ENCODE measurements at places on chromosomes 5 and 9.

- no peak for DNase-seq
These were observed 38.3 kb upstream of the TIFAB start for GRCh38 chr5:135490245-135491037.

DNA sequence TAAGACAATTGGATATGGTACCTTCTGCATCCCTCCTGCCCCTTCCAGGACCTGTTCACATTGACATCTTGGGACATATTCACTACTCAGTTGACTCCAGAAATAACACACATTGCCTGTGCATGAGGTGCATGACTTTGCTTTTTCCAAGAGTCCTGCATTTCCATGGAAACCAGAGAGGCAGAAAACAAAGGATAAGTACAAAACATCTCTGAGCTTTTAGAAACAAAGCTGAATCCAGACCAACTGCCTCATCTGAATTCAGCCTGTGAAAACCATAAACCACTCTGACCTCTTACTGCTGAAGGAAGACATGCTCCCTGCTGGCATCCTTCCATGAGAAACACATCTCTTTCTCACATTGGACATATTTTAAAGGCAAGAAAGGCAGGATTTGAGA lies 695.1 kb downstream of the TAF11L14 start:
- no peak for DNase-seq

DNA sequence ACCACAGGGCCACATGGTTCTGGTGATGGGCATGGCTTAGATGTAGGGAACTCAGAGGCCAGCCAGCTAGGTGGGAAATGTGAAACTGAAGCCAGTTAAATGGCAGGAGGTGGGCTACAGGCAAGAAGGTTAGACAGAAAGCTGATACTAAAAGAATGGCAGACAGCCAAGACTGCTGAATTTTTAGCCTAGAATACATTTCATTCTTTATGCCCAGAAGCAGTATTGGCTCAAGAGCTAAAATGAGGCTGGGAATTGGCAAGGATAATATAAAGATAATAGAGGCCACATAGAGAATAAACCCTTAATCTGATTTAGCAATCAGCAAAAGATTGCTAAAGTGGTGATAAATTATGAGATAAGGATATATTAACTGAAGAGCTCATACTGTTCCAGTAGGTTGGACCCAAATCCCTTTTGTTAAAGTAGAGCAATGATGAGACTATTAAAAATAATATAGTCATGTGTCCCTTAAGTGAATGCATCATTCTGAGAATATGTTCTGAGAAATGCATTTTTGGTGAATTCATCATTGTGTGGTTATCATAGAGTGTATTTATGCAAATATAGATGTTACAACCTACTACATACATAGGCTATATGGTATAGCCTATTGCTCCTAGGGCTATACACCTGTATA lies 234.3 kb downstream of the CHSY3 start:
- no peak for DNase-seq

GRCh38 chr5:177111720-177112394 lies 21.7 kb upstream of the NSD1 start:
- peak; percentile 61 for DNase-seq

DNA sequence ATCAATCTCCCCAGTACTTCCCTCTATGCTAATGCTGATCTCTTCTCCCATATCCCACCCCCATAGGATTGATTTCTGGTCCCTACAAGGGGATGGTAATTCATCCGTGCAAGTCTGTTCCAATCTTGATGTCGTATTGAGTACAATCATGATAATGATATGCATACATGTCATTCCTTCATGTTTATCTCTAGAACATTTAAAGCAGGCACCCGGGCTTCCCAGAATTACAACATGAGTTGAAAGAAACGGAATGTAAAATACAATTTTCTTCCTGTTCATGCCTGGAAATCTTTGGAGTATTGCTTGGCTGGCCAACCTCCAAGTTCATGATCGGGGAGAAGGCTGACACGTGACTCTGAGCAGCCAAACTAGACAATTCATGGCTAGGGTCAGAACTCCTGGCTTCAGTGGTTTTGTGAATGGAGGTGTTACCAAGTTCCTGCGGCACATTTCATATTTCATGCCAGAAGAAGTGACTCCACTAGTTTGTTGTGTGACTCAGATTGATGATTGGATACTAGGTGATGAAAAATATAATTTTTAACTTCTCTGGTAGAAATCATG lies 66.6 kb downstream of the C9orf152 start:
- no peak for DNase-seq

DNA sequence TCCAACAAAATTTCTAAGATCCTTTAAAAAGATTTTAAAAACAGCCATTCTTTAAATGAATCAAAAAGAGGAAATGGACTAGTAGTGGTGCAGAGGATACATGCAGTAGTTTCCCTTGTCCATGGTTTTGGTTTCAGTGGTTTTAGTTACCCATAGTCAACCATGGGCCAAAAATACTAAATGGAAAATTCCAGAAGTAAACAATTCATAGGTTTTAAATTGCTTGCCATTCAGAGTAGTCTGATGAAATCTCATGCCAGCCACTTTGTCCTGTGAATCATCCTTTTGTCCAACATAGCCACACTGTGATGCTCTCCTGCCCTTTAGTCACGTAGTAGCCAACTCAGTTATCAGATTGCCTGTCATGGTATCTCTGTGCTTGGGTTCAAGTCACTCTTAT lies 286.1 kb downstream of the ANXA1 start:
- no peak for DNase-seq

- DNase-seq = no peak
These were observed 38.7 kb upstream of the ANGPTL2 start for GRCh38 chr9:127161081-127161624.

DNA sequence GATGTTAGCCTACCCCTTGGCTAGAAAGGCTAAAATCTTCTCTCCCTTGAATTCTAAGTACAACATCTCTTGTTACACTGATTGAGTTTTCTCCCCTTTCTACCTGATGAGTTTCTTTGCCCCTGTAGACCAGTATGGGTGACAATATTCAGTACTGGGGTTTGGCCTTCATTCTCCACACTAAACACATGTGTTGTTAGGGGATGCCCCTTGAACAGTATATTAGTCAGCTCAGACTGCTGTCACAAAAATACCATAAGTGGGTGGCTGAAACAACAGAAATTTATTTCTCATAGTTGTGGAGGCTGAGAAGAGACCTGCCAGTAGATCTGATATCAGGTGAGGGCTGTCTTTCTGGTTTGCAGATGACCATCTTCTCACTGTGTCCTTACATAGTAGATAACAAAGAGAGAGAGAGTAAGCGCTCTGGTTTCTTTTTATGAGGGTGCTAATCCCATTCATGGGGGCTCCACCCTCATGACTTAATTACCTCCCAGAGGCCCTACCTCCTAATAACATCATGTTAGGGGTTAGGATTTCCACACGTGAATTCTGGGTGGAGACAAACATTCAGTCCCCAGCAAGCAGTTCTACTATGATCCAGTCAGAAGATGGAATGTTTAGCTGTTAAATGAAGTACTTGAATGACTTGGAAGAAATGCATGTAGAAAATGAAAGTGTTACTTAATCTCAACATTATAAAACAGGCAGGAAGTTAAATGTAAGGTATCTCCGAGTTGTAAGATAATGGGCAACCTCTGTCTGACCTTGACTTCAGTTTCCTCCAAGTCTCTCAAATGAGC lies 17.5 kb downstream of the VLDLR start:
- no peak for DNase-seq

- DNase-seq = no peak
These were observed 33.5 kb downstream of the HAPLN1 start for GRCh38 chr5:83687124-83687619.

GRCh38 chr9:124747065-124747464 lies 24.0 kb downstream of the NR6A1 start:
- no peak for DNase-seq

- DNase-seq = no peak
These were observed 536 bp downstream of the FEM1C start for GRCh38 chr5:115544043-115544435.

- DNase-seq = peak; percentile 62
These were observed 8.7 kb downstream of the ASS1 start for GRCh38 chr9:130453487-130453886.

DNA sequence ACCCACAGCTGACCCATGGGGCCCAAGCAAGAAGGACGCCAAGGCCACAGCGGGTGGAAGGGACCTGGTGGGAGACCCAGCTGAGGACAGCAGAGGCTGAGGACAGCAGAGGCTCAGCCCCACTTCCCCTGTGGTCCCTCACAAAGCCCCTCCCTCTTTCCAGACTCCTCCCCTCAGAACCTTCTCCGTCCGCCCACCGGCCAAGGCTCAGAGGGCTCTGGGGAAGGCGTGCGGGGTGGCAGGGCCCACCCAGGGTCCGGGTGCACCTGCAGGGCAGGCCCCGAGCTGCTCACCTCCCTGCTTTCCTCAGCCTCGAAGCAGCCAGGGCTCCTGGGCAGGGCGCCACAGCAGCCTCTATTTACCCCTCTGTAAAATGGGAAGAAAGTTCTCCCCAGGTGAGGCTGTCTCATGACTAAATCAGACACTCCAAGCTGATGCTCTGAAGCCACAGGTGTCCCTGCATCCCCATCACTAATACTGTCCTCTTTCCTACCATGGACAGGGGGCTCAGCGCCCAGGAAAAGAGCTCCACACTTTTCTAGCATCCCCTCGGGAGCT lies 137.9 kb upstream of the PPP1R26 start:
- no peak for DNase-seq

- no peak for DNase-seq
These were observed 45.9 kb downstream of the TEK start for GRCh38 chr9:27154908-27155307.

GRCh38 chr5:9851458-9851857 lies 221.3 kb upstream of the TAS2R1 start:
- no peak for DNase-seq

DNA sequence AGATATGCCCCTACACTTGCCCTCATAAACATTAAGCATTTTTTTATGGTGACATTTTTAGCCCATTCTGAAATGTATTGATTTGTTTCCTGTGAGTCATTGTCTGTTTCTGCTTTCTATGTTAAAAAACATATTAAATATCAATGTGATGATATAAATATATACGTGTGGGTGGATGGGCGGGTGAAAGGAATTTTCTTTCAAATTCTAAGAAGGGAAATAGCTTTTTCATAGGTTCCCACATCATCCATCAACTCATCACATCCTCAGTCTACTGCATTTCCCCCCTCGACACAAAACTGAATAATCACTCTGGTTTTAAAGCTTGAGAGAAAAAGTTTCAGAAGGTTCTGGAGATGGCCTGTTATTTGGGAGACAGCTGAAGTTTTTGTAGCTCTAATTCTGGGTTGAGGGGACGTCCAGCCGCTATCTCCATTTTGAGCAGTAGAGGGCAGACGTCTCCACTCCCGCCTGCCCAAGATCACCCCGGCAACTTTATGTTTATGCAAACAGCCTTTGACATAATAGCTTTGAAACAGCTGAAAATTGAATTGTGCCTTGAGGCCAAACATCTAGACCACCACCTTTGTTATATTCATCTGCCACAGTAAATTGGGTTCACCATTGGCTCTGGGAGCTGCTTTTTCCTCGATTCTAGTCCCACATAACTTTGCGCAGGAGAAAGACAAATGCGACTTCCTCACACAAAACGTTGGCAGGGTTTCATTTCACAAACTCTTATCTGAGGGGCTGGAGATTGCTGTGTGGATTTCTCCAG lies 216.2 kb upstream of the CLINT1 start:
- peak; percentile 82 for DNase-seq

GRCh38 chr5:148141645-148142044 lies 26.7 kb upstream of the SPINK14 start:
- no peak for DNase-seq

GRCh38 chr5:15664961-15665360 lies 165.0 kb downstream of the FBXL7 start:
- no peak for DNase-seq

GRCh38 chr9:122111413-122112085 lies 18.4 kb upstream of the TTLL11 start:
- DNase-seq = no peak

DNA sequence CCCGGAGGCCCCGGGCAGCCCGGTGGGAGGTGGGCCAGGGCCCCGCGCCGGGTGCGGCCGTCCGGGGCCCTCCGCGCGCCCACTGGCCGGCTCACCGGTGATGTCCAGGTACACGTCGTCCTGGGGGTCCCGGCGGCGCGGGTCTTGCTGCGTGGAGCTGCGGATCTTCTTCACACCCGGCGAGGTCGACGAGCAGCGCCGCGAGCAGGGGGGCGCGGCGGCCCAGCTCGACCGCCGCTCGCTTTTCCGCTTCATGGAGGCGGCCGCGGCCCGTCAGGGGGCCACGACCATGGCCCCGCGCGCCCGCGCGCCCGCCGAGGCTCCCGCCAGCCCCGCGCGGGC lies 548 bp downstream of the CDC14B start:
- no peak for DNase-seq

DNA sequence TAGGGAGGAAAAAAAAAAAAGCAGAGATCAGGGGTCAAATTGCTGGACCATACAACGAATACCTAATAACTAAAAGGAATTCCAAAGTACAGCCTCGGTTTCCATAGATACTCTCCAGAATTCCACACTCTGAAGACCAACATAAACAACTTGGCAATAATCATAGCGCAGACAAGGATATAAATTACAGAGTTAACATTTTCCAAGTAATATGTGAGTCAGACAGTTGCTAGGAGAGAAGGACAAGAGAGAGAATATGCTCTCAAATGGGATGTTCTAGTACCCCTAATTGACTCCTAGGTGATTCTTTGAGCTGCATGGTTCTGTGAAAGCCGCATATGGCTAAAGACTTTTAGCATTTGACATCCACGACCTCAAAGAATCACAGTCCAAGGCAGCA lies 165.2 kb downstream of the FRMD3 start:
- DNase-seq = no peak

DNA sequence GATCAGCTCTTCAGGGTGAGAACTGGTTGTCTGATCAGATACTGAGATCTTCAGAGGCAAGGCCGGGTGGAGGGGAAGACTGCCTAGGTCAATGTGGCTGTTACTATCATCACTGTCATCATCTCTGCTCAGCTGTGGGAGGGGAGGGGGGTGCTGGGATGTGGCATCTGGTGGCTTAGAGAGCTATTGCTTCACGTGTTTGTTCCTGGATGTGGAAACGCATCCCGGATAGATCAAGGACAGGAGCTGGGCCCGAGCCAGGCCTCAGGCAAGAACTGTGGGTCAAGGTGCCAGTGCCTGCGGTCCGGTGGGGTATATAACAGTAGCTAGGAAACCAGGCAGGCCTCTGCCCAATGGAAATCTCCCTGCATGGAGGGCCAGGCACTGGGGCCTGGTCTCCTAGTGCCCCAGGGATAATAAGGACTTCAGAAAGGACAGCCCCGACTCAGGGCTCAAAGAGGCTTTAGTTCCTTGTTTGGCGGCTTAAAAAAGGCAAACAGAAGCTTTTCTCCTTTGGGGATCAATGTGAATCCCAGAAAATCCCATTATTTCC lies 30.3 kb upstream of the TIFAB start:
- no peak for DNase-seq

Measured in NCI-H2081 (cell line).